RWPE2 (cell line): ENCODE measurements at places on chromosomes 2 and 18.

DNA sequence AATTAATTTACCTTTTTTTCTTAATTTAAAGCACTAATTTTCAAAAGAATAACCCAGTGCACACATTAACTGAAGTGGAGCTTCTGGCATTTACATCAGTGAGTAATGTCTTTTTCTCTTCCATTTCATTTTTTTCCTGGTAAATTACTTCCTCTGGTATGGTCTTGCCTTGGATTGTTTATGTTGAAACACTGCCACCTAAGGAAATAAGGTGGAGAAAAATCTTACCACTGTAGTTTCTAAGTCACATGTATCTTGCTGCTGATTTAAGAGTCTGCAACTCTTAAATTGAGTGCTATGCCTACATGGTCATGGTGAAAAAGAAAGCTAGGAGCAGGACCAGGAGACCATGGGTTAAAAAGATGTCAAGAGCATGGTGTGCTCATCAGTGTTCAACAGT is 51.0 kb downstream of the TTC27 start:
- DNase-seq: no peak

DNA sequence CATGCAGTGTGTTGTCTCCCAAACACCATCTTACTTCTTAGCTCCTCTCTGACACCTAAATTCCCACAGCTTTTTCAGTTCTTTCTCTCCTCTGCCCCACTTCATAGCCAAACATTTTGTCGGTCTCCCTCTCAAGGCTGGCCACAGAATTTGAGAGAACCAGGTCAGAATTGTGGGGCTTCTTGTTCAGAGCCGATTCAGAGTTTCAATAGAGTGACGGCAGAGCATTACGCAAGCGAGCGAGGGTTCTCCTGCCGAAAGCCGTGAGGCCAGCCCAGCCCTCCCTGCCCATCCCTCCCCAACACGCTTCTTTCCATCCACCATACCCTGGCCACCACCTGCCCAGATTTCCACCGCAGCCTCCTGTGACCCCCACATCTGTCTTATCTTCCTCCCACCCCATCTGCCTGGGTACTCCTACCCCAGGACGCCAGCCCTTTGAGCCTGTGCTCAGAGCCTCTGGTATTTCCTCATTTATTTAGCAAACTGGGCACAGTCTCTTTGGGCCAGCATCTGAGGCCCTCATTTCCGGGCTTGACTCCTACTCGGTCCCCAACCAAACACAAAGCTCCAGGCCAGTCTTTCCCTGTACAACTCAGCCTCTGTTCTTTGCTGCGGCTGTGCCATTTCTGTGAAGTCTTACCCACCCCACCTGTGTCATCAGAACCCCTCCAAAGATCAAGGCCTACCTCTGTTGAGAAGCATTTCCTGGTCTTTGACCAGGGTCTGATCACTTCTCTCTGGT is 70.0 kb upstream of the MAP4K4 start:
- no peak for DNase-seq

DNA sequence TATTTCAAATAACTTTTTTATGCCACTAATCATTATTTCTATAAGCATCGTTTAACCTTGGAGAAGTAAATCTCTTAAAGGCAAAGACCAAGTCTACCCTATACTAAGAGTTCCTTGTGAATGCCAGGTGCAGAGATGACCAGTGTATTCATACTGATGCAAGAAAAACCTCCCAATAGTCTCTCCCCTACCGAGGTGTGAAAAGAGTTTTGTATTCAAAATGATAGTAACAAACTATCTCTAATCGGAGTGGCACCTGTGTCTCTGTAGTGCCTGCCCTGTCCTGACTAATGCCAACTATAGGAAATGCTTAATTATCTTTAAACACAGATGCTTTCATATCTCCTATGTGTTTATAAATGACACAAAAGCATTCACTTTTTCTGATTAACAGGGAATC is 798.5 kb downstream of the TRIB2 start:
- no peak for DNase-seq

DNA sequence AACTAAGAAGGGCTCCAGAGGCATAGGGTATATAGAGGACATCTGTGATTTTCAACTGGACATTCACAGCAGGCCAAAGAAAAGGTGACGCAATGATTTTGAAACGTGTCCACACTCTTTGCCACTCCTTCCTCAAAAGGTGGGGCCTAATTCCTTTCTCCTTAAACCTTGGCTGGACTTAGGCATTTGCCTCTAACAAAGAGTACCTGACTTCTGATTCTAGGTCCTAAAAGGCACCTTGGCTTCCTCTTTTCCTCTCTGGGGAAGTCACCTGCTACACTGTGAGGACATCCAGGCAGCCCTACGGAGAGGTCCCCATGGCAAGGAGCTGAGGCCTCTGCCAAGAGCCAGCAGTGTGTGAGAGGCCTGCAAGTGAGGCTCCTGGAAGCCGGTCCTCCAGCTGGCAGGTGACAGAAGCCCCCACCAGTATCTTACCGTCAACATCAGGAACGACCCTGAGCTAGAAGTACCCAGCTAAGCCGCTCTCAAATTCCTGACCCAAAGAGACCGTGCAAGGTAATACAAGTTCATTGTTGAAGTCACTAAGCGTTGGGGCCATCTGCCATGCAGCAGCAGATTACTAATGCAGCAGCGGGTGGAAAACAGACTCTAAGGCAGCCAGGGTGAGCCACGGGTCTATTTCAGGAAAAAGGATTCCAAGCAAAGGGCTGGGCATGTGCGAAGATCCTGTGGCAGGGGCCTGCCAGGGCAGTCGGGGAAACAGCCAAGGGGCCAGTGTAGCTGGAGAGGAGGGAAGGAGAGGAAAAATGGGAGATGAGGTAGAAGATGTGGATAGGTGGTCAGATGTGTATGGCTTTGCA is 7.4 kb upstream of the HES6 start:
- no peak for DNase-seq

DNA sequence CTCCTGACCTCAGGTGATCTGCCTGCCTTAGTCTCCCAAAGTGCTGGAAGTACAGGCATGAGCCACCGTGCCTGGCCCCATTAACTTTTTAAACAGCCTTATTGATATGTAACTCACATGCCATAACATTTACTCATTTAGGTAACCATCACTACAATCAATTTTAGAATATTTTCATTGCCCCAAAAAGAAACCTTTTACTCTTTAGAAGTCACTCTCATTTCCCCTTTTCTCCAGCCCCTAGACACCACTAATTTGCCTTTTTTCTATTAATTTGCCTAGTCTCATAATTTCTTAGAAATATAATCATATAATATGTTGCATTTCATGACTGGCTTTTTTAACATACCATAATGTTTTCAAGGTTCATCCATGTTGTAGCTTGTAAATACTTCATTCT is 57.2 kb upstream of the TACR1 start:
- DNase-seq: no peak

DNA sequence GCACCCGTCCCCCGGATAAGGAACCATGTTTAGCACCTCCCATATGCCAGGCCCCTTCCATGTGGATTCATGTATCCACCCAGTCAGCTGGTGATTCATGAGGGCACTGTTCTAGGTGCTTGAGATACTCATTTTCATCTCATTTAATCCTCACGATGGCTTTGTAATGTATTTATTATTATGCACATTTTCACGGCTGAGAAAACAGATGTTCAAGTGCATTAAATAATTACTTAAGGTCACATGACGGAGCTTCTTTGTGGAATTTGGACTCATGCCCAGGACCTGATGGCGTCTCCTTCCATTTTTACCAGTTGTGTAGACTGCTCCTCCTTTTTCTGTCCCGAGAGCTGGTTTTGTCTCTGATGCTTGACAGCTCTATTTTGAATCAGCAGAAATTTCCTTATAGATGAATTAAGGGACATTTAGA is 72.2 kb upstream of the RBM44 start:
- no peak for DNase-seq

DNA sequence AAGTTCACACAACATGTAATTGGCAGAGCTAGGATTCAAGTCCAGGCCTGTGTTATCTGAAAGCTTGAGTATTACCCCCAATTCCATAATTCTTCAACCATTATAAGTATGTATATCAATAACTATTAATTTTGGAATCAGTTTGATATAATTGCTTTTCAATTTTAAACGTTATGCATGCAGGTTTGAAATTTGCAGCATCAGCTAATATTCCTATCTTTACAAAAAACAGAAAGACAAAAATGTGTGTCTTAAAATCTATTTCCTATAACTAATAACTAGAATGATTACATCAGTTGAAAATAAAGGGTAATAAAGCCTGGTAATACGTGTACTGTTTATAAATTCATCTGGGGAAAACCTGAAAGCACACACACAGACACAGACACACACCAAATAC is 543.3 kb upstream of the PKDCC start:
- DNase-seq: no peak

GRCh38 chr2:98959810-98960507 is 23.9 kb upstream of the CRACDL start:
- DNase-seq: no peak

DNA sequence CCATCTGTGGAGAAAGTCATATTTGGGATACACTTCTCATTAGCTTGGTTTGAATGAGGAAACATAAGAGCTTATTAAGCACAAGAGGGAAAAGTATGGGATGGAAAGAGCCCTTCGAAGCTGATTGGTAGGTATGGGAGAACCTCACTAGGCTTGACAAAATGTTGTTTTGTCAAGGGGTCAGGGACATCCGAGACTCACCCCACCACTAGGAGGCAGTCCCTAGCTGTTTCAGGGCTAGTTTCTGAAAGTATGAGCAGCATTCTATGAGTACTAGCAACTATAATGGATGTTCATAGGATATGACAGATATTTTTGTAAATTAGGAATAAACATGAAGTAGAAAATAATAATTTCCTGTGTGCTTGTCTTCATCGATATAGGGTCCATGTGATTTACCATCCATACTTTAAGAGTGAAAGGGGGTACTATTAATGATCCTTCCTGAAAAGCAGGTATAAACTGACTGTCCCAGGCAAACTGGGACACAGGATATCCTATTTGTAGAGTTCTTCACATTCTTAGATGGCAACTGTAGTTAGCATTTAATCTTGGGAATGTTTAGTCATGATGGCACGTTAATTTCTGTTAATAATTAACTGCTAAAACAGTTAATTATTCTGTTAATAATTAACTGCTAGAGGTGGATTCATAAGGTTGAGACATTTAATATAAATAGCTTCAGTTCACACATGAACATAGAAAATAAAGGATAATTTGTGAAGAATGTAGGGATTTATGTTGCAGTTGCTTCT is 28.4 kb downstream of the OTX1 start:
- DNase-seq: no peak

DNA sequence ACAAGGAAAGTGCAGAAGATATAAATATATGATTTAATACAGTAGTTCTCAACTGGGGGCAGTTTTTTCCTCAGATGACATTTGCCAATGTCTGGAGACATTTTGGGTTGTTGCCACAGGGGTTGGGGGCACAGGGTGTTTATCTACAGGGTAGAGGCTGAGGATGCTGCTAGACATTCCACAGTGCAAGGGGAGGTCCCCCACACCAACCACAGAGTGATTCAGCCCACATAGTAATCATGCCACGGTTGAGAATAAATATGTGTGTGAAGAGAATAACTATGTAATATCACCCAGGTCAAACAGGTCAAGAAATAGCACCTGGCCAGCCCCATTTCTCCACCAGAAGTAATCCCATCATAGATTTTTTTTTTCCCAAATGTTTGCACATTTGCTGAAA is 17.9 kb downstream of the DYSF start:
- no peak for DNase-seq
